ENCODE measurements at places on chromosomes 12 and 14.

DNA sequence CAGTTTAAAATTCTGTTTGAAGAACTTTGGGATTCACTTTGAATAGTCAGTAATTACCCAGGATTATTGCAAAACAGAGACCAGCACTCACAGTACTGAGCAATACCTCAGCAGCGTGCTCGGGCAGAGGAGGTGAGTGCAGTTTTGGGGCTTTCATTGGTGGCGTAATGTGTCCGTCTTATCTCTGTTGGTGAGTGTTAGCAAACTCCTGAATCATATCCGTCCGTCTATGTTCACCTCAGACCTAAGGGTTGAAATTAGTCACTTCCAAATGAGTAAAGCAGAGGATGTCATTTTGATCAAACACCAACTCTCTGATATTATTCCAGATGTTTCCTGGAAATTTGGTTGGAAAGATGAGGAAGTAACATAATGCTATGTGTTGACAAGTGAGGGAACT is 82.8 kb downstream of the BORCS5 start:
- DNase-seq = peak; percentile 24

GRCh38 chr12:124609041-124609989 is 41.9 kb upstream of the NCOR2 start:
- peak; percentile 65 for DNase-seq

DNA sequence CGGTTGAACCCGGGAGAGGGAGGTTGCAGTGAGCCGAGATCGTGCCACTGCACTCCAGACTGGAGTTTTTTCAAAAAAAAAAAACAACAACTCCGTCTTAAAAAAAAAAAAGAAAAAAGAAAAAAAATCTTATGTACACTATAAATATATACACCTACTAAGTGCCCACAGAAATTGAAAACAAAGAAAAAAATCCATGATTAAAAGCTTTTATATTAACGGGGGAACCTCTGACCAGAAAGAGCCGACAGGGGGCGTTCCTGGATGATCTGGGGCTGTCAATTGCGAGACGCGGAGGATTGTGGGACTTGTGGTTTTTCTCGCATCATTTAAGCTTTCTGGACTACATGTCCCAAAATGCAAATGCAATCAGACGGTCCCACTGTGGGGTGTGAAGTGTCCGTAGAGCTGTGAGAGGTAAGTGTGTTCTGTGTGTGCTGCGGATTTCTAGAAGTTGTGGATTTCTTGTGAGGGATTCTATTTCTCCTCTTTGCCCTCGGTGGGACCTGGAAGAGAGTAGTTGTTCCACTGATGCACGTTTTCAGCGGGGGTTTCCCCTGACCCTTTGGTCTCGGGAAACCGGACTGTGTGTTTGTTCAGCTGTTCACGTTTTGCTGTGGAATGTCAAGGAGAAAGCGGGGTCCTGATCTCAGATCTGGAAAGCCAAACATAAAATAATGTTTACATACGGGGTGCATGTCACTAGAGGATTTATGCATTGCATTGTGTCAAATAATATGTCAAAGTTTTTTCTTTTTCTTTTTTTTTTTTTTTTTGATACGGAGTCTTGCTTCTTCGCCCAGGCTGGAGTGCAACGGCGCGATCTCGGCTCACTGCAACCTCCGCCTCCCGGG is at the start of gene SIRT4:
TSS of gene SIRT4 (plus strand) at position 360 of the 854 bp plus-strand sequence. CDS start 1,241 bp downstream, outside the sequence.
- peak; percentile 74 for DNase-seq

DNA sequence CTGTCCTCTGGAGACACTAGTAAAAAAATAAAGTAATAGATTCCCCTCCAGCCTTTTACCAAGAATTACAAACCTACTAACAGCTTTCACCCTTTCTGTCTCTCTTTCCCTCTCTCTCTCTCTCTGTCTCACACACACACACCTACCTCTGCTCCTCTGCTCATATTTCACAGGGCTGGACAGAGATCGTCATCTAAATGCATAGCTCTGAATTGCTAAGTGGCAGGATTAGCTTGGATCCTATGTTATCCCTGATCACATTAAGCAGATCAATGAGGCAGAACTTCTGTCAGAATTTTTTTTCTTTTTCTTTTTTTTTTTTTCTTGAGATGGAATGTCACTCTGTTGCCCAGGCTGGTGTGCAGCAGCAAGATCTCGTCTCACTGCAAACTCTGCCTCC is 22.9 kb downstream of the VCPKMT start:
- DNase-seq = no peak

DNA sequence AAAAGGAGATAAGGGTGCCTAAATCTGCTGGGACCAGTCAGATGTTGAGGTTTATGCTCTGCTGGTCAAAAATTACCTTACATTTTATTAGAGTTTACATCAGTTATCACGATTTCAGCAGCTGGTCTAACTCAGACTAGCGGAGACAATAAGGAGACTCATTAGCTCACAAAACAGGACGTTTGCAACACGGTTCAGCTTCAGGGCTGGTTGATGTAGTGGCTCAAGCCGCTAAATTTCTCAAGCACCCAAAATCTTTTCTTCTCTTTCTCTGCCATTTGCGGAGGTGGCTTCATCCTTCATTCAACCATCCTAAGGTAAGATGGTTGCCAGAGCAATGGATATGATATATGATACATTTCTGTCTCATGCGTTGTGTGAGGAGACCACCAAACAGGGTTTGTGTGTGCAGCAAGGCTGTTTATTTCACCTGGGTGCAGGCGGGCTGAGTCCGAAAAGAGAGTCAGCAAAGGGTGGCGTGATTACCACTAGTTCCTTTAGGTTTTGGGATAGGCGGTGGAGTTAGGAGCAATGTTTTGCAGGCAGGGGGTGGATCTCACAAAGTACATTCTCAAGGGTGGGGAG is 30.3 kb upstream of the CLIP1 start:
- no peak for DNase-seq

- DNase-seq = no peak
These were observed 79.5 kb upstream of the GALNT9 start for GRCh38 chr12:132408626-132409494.

DNA sequence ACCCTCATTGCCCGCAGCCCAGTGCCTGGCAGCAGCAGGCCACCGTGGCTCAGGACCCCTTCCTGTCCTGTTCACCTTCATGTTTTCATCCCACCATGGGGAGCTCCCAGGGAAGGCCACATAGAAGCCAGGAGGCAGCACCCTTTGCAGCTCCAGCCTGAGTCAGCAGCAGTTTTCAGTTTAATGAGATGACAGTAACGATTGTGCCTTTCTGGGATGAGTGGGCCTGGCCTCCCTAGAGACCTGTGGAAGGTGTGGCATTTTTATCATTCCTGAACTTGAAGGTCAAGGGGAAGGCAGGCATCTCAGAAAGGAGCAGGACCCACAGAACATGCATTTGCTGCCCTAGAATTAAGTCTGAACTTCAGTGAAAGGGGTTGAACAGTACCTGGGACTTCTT is 532.8 kb downstream of the FUT8 start:
- DNase-seq = no peak

- no peak for DNase-seq
These were observed 27.7 kb downstream of the KRT18 start for GRCh38 chr12:52976574-52977071.

- no peak for DNase-seq
These were observed 13.5 kb downstream of the AMN1 start for GRCh38 chr12:31715283-31715825.

DNA sequence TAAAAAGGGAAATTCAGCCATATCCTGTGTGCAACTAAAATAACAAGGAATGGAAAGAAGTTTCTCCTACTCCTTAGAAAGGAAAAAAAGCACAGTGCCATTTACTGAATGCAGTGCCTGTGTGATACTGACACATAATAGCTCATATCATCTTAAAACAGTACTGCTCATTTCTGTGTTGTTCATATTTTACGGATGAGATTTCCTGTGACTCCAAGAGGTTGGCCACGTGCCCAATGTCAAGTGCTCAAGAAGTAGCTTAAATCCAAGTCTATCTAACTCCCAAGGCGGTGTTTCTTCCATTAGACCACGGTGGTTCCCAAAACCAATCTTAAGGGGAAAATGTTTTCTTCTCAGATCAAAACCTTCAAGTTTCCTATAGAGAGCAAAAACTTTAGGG is 20.0 kb downstream of the MAP3K9 start:
- no peak for DNase-seq

Data from activated CD8-positive, alpha-beta memory T cell treated with anti-CD3 and anti-CD28 coated beads for 4 hours (primary cell).